ENCODE measurements at places on chromosomes 2 and 18. TPM values are rescaled to one million over a fixed set of nuclear protein-coding genes. Genes with fewer than 3 reads are reported as not detected.

SETBP1 gene
- 3.9 TPM for total RNA-seq

DNA sequence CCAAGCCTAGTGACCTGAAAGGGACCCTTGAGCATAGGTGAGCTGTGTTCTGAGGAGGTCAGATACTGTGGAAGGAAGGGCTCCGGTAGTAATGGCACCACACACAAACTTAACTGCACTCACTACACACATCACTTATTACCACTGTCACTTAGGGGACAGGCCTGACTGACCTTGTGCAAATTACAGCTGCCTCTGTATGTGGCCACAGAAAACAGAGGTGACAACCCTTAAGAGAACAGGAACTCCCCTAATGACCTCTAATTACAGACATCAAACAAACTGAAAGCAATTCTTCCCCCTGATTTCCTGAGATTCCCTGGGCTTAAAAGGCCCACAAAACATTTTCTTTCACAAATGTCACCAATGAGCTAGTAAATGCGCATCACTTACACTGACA lies 360.6 kb downstream of the RND3 start:
- no peak for DNase-seq

DNA sequence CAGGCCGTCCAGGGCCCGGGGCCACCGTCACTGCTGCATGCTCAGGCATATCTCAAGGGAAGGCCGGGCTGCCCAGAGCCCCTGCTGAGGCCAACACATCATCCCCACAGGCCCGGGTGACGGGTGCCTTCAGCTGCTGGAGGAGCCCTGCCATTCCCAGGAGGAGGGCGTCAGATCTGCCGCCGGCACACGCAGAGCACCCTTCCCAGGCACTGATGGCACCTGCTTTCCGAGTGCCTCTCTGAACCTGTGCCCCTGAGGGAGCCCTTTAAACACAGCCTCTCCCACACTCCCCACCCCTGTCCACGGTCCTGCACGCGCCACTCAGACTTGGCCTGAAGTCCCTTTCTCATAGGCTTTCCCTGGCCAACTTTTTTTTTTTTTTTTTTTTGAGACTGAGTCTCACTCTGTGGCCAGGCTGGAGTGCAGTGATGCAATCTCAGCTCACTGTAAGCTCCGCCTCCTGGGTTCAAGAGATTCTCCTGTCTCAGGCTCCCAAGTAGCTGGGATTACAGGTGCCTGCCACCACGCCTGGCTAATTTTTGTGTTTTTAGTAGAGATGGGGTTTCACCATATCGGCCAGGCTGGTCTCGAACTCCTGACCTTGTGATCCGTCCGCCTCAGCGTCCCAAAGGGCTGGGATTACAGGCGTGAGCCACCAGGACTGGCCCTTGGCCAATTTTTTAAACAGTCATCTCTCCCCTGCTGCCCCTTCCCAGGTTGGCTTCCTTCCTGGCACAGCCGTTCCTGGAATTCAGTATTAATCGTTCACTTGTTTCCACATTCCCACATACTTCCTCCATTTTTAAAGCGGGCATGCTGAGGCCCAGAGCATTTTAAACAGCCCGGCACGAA lies 211.7 kb downstream of the NDUFA10 start:
- no peak for DNase-seq

GRCh38 chr2:27155069-27155520 lies 6.3 kb downstream of the TCF23 start:
- DNase-seq, result no peak

GRCh38 chr18:5982332-5982731 lies 87.0 kb upstream of the TMEM200C start:
- DNase-seq, result no peak

DNA sequence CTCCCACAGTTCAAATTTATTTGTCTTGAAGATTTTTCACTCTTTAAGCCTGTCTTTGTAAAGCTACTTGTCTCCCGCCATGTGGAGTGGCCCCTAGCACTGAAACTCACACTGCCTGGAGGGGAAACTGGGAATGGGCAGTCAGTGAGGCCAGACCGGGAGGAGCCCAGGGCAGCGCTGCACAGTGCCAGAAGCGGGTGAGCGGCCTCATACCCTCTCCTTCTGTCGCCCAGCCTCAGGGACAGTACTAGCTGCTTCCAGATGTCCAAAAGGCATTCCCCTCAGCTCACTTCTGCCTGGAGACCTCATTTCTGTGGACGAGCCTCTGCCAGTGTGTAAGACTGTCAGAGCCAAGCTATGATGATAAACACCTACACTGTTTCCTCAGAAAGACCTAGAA lies 79.9 kb downstream of the SEPTIN10 start:
- no peak for DNase-seq

- no peak for DNase-seq
Observed at GRCh38 chr2:46723346-46723745, 192.3 kb downstream of the MCFD2 start.

DNA sequence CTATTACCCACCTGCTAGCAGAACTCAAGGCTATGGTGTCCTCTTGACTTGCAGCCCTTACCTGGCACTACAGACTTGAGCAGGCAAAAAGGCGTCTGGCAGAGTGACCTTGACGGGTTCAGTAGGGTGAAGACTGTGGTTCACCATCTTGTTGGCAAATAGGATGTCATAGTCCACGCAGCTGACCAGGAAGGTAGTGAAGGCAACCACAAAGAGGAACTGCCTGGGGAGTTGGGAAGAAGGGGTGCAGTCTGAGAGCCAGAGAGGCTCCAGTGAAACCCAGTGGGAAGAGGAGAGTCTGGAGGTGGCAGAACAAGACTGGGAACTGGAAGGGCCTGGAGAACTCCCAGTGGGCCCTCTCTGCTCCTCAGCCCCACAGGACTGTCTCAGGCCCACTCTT lies 4.1 kb downstream of the ATG9A start:
- no peak for DNase-seq

- DNase-seq, result no peak
Observed at GRCh38 chr2:60440079-60440766, 113.2 kb downstream of the BCL11A start.

DNA sequence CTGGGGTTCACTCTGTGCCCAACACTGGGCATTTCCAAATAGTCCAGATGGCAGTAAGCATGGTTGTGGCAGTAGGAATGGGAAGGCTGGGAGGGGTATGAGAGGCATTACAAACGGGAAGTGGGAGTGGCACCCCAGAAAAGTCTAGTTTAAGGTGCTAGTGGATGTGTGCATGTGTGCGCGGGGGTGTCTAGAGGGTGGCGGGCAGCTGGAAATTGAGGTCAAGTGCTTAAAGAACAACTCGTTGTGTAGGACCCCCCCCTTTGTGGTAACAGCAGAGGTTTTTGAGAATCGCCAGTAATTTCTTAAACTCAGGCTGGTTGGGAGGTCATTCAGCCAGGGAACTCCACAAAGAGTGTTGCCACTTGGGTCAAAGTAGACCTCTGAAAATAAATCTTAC lies 69.9 kb downstream of the RHBDD1 start:
- DNase-seq, result no peak

Data from activated naive CD8-positive, alpha-beta T cell treated with anti-CD3 and anti-CD28 coated beads for 36 hours (primary cell).